ENCODE measurements at places on chromosomes 16 and 17. TPM values are rescaled to one million over a fixed set of nuclear protein-coding genes. Genes with fewer than 3 reads are reported as not detected.

- DNase-seq = peak; percentile 89
Measured at GRCh38 chr17:63446753-63447470, 806 bp upstream of the CYB561 start.

Gene HNF1B
- total RNA-seq = not detected

Gene SLC12A3
- total RNA-seq = not detected

GRCh38 chr16:26240807-26241206 is 549.0 kb downstream of the HS3ST4 start:
- DNase-seq = no peak

Gene APOH
- not detected for total RNA-seq
